Cerebellum (tissue), 4 donors: ENCODE measurements at places on chromosomes 11 and 22.

DNA sequence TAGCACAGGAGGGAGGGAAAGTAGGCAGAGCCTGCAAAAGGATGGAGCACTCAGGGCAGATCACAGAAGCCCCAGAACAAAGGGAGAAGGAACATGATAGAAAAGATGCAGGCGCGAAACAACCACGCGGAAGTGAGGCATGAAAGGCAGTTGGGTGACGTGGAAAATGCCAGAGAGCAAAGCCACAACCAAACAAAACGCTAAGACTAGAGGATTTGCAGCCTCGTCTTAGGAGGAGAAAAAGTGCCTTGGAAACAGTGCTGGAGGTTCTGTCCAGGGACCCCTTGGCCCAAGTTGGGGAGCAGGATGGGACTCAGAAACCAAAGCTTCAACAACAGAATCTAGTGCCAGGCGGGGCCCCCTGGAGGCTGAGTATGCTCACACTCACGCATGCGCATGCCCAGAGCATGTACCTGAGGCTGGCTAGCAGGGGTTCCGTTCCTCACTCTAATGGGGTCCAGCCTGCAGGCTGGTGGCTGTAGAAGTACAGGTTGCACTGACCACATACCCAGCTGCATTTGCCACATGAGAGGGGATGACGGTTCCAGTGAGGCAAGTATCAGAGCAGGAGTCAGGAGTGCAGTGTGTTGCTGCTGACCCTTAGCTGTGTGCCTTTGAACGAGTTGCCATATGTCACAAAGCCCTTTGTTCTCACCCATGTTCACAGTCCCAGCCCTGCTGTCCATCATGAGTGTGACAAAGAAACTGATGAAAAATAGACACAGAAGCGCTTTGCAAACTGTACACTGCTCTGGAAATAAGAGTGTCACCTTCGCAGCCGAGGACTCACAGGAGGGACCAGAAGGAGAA is 568.6 kb upstream of the CADM1 start:
- DNase-seq, result no peak

DNA sequence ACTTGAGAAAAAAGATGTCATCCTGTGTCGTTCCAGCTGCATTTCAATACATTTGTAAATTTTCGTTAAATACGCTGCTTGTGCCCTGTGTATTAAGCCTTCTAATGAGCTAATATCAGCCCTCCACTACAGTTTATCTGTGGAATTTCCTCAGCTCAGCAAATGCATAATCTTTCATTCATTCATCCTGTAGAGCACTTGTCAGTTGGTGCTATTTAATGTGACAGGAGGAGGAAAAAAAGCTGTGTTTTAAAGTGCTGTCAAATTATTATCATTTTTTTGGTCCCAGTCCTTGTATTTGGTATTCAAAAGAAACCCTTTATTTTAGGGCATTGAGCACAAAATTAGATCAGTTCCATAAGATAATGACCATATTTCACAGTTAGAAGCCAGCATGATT is 184.7 kb downstream of the FAT3 start:
- DNase-seq, result no peak

- no peak for DNase-seq
Observed at GRCh38 chr22:46406349-46406748, 70.8 kb downstream of the TRMU start.

DNA sequence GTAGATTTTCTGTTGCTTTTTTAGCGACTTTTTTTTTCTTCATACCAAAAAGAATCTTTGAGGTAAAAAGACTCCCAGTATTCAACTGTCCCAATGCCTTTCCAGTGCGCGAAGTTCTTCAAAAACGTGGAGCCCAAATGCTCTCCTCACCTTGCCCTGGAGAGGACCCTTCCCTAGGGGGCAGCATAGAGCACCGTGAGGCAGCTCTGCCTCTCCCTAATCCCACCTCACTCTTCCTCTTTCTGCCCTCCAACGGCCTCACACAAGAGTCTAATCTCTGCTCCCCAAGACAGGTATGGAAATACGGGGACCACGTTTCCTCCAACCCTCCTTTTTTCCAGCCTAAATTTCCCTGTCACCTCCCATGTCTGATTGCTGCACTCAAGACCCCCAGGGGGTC is 117.5 kb upstream of the ALX4 start:
- DNase-seq, result no peak

GRCh38 chr11:22199243-22199642 is 6.4 kb downstream of the ANO5 start:
- DNase-seq, result no peak

DNA sequence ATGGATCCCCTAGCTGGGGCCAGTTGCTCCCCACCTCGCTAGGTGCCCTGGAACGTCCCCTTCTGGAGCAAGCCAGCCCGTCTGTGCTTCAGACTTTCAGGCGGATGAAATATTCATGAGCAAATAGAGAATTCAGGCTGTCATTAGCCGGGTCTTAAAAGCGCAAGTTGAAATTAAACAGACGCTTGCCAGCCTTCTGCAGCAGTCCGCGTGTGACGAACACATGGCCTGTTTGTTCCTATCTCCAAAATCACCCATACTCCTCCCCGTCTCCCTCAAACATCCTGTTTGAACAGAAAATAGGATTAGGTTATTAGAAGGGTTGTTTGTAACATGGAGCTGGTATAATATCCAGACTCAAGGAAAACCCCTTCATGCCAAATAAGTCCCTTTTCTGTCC is 38.7 kb downstream of the MYO18B start:
- DNase-seq, result no peak

DNA sequence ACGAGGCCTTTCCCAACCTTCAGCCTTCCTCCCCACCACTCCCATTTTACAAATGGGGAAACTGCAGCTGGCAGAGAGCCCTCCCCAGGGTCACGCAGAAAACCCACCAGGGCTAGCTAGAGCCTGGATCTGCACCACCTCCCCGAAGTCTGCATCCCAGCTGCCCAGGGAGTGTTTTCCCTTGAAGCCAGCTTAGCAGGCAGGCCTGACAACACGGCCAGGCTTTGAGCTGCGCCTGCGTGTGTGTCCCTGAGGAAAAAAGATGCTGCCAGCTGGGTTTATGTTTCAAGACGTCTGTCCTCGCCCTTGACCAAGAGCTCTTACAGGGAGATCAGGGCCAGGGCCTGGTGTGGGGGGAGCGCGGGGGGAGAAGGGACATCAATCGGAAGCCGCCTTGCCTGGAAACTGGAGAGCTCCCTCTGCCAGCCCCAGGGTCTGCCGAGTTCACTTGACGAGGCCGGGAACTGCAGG is 20.3 kb downstream of the WNT11 start:
- DNase-seq, result no peak

- DNase-seq, result no peak
Observed at GRCh38 chr11:107780136-107780535, 68.3 kb upstream of the SLN start.

- DNase-seq, result no peak
Observed at GRCh38 chr11:122393209-122393860, 262.2 kb upstream of the UBASH3B start.

DNA sequence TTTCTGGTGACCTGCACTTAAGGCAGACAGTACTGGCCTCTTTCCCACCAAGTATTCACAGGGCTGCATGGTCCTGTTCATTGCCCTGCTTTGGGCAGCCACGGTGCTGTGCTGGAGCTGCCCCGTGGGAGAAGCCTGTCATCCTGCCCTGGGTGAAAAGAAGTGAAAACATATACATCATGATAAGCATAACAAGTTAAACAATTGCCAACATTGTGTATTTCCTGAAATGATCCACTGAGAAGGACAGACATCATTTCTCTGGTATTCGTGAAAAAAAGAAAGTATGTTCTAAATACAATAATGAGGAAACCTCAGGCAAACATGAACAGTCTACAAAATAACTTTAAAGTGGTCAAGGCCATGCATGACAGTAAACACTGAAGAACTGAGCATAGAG is 393.1 kb downstream of the TMEM135 start:
- DNase-seq, result no peak

- DNase-seq, result no peak
Observed at GRCh38 chr11:112520354-112520753, 259.7 kb upstream of the PLET1 start.

- DNase-seq, result no peak
Observed at GRCh38 chr11:105933695-105934094, 88.3 kb downstream of the MSANTD4 start.

DNA sequence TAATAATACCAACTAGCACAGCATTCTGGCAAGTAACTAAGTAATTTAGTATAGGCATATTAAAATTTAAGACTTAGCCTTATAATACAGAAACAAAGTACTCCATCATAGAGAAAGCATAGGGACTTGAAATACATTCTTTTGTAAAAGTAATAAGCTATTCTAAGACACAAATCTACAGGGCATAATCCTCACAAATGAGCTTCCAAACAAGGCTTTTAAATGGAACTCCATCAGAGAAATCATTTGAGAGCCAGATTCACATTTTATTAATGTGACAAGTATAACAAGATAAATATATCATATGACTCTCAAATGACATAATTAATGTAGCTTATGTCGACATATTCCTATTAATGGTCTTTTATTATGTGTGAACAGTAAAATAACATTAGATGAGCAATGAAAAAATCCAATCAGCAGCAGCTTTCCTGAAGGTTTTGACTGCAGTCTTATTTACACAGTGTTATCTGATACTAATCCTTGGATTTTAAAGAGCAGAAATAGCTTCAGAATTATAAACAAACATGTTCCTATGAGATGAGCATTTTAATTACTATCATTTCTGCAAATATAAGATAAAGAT is 241.4 kb downstream of the TTC28 start:
- no peak for DNase-seq

DNA sequence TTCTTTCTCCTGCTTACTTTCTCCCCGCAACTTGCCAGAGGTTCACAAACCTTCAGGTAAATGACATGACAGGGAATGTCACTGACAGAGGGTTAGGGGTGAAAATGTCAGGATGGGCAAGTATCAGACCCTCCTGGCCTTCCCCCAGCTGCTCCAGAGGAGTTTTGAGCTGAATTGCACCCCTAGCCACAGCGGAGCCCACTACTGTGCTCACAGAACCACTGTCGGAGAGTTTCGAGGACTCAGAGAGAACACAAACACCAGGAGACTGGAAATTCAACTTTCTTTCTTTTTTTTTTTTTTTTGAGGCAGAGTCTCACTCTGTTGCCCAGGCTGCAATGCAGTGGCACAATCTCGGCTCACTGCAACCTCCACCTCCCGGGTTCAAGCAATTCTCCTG is 21.5 kb upstream of the P2RY2 start:
- no peak for DNase-seq

GRCh38 chr11:17588721-17589120 is 41.7 kb downstream of the OTOG start:
- DNase-seq, result no peak

- DNase-seq, result no peak
Observed at GRCh38 chr22:32622004-32622743, 147.6 kb downstream of the FBXO7 start.

DNA sequence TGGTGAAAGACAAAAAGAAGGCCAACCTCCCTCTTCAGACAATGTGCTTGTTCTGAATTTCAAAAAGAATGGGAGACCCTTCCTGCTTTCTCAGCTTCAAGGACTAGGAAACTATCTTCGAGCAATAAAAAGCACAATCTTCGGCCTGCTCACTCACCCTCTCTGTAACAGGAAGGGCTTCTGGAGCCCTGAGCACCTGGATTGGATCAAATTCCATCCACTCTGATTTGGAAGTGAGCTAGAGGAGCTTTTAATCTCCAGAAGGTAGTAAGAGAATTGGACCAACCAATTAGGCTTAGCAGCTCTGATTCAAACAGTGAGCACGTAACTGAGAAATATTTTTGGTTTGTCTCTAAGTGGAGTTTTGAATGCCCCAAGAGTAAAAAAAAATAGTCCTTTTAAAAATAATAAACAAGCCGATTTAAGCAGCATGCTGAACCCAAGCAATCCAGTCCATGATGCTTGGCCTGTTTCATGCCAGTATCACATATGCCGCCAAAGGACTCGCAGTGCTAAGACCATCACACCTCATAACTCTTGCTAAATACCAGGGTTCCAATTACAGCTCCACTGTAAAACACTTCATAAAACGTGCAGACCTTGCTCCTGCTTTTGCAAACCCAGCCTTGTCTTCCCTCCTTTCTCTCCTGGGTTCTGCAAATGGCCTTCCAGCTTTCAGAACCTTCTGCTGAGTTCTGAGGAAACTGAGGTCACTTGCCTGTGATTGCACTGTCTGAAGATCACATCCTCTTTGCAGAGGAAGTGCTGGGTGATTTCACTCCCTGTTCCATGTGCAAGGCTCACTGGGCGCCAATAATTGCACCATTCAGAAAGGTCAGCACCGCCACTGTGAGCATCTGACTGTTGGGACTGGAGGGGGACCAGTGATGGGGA is 74.4 kb downstream of the SLC1A2 start:
- no peak for DNase-seq

DNA sequence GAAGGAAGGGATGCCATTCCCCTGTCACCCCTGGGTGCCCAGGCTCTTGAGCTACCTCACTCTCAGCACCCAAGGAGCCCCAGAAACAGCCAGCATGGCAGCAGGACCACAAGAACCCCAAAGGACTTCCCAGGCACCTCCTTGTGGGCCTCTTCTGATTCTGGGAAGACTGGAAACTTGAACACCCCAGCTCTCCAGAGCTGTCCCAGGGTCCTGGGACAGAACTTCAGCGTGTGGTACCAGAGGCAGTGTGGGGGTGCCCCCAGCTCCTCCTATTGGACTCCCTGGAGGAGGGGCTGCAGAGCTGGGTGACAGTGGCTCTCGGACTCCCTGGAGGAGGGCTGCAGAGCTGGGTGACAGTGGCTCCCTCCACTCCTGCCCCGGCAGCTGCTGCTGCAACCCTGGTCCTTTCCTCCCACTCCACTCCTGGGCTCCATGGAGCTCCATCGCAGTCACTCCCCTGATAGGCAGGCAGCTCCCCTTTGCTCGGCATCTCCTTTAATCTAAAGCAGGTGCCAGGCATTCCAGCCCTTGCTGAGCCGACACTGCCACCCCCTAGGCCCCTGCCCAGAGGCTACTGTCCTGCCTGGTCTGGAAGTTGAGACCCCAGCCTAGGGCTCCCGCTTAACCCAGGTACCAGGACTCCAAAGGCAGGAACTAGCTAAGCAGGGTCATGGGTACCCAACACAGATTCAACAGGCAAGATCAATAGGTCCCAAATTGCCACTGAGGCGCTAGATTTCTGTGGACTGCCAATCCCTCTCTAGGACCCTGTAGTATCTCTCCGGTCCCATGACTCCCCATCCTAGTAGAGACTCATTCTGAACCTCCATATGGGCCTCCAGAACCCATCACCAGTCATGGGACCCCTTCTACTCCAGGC is 2.7 kb downstream of the BCL9L start:
- peak; percentile 4 for DNase-seq

DNA sequence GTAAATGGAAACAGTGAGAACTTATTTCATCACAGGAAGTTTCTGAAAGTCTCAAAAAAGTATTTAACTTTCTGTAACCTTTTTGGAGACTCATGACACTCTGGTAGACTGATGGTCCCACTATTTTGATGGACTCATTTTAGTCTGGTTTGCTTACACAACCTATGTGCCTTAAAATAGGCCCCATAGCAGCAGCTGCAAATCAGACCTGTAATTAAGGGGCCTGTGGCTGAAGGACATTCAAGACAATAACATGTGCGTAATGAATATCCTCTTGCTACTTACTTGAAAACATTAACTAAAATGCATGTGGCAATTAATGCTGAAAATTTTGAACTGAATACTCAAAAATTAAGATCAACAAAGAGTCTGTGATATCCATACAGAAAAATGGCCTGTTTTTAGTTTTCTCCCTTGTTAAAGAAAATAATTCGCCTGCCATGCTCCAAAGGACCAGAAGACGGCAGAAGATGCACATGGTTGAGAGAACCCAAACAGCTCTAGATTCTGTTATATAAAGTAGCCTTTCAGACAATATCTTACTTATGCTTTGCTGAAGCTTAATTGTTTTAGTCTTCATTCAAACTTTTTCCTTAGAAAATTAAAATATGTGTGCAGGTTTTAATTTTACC is 568.5 kb downstream of the KCNA4 start:
- peak; percentile 10 for DNase-seq

GRCh38 chr22:22168190-22168940 is 76.2 kb upstream of the VPREB1 start:
- DNase-seq, result no peak
